A172 (cell line): ENCODE measurements at places on chromosomes 5 and 9.

DNA sequence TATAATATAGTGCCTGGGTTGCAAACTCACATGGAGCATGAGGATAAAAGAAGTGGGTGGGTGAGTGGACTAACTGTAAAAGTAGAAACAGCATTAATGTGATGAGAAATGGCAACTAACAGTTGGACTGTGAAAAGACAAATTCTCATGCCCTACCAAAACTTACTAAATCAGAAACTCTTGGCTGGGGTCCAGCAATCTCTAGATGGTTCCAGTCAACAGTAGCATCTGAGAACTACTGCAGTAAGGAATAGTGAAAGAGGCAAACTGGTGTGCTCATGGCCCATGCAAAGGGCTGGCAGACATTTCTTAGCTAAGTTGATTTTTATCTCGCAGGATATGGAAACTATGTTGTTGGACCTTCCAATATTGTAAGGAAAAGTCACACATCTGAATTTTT is 150.3 kb downstream of the PIK3R1 start:
- no peak for DNase-seq

- peak; percentile 79 for DNase-seq
These were observed 36.1 kb upstream of the OSMR start for GRCh38 chr5:38809388-38810359.

DNA sequence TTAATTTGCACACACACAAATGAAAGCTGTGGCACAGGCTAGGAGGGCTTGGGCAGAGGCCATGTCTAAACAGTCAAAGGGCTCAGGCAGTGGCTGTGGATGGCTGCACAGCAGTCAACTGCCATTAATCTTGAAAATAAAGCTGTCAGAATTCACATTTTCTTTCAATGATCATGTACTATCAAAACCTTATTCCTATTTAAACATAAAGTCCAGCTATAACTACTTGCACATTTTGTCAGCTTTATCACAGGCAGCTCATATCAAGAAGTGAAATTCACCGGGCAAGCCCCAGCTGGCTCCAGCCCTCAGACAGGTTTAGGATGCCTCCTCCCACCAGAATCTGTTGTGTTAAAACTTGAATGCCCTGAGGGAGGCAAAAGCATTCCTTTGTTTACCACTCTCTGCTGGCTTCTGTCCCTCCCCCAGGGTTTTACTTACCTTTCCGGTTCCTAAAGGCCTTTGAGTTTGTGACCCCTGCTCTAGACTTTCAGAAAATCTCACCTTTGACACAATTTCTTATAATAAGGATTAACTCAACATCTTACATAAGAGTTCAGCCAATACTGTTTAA is 54.9 kb upstream of the GRAMD2B start:
- DNase-seq: no peak

- DNase-seq: no peak
These were observed 63.9 kb downstream of the SAXO1 start for GRCh38 chr9:18969128-18969527.

DNA sequence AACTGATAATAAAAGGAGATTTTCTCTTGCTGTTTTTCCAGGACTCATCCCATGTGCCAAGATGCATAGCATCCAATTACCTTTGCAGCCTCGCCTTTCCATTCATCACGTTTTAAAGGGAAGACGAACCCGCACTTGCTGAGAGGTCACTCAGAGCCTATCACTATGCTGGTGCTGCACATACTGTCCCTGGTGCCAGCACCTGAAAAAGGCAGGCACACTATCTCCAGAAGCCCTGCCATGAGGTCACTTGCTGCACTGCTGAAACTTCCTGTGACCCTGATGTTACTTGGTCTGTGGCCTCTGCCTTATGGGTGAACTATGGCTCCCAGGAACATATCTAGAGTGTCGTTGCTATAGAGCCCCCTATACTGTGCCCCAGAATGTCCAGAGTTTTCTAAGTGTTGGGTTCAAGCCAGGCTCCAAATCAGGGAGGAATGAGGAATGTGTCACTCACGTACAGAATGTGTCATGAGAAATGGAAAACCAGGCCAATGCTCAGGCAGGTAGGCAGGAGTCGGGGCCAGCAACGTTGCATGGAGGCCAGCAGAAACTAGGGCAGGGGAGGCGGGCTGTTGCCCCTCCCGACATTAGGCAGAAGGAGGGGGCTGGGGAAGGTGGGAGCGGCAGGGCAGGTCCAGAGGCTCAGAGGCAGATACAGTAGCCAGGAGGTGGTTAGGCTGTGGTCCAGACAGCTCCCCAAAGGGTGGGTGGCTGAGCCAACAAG is 262.1 kb downstream of the CRB2 start:
- no peak for DNase-seq

DNA sequence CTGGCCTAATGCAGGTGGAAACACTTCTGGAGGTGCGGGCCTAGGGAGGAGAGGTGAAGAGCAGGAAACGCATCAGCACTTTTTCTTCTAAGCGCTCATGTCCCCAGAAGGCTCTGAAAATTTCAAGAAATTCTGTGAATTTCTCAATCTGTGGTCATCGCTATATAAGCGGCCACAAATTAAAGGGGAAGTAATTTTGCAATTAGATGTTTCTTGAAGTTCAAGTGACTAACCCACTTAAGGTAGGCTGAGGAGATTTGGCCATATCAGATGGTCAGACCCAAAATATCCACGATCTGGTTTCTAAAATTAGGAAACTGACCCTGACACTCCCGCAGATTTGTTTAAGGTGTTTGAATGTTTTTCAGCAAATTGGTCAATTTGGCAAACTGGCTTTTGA is 16.6 kb upstream of the HMGCR start:
- peak; percentile 56 for DNase-seq

DNA sequence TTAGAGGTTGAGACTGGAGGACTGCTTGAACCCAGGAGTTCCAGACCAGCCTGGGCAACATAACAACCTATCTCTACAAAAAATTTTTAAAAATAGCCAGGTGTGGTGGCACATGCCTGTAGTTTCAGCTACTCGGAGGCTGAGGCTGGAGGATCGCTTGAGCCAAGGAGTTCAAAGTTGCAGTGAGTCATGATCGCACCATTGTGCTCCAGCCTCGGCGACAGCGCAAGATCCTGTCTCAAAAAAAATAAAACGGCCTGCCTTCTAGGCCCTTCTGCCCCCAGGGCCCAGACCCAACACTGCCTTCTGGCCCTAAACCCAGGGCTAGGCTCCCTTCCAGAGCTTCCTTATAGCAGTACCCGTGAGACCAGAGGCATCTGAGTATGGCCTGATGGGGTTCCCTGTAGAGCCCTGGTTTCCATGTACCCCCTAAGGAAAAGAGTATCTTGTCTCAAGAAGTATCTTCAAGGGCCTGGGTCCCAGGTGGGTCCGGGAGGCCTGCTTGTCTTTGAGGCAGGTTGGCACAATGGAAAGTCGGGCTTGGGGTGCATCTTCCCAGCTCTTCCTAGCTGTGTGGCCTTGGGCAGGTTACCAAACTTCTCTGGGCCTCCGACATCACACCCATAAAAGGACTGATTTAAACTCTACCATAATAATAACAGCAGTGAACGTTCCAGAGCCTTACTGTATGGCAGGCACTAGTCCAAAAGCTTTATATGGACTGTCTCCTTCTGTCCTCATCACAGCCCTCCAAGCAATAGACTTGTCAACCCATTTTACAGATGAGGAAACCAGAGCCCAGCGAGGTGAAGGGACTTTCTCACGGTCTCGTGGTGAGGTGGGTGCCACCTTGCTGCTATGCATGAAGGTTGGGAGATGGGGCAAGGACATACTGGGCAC is 9.6 kb downstream of the LRRC8A start:
- no peak for DNase-seq

GRCh38 chr5:17163221-17163620 is 54.2 kb upstream of the BASP1 start:
- DNase-seq: no peak

DNA sequence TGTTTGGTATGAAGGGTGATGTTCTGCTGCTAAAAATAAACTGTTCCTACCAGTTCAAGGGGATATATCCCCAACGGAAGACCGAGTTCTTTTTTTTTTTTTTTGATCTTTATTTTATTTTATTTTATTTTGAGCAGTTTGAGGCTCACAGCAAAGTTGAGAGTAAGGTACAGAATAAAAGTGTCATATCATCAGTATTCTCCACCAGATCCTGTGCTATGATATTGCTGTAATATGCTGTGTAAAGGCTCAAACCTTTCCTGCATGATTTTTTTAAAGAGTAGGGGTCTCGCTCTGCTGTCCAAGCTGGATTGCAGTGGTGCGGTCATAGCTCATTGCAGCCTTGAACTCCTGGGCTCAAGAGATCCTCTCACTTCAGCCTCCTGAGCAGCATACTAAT is 34.8 kb upstream of the DHFR start:
- DNase-seq: no peak

DNA sequence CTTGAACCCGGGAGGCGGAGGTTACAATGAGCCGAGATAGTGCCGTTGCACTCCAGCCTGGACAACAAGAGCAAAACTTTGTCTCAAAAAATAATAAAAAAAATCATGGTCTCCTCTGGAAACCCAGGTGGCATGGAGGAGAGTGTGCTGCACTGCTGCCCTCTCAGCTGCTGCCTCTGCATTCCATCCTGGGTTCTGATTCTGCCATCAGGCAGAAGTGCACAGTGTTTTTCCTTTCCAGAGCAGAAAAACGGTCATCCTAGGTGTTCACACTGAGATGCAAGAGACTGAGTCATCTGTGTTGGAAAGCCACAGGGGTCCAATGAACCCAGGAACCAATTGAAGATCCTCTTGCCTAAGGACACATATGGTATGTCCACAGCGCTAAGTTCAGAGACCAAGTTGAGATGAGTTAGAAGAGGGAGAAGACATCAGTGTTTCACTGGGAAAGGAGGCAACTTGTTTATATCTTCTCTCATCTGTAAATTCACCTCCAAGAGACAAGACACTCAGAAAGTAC is 88.8 kb upstream of the DMRT1 start:
- peak; percentile 38 for DNase-seq

GRCh38 chr5:140391732-140392131 is 9.9 kb upstream of the ANKHD1 start:
- no peak for DNase-seq

DNA sequence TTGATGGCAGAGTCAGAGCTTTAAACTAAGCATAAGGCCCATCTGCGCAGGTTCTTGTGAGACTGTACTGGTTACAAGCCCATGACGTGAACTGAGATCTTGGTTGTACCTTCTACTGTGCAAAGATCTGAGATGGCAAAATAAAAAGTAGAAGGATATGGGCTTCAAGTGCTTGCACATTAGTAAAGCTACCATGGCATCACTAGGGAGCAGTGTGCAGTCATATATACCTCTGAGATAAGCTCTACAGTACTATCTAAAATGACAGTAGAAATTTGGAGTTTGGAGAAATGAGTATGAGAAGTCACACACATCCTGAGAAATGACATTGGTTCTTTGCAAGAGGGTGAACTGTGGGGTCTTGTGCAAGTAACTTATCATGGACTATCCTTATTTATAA is 408.2 kb upstream of the PRR16 start:
- DNase-seq: peak; percentile 43

DNA sequence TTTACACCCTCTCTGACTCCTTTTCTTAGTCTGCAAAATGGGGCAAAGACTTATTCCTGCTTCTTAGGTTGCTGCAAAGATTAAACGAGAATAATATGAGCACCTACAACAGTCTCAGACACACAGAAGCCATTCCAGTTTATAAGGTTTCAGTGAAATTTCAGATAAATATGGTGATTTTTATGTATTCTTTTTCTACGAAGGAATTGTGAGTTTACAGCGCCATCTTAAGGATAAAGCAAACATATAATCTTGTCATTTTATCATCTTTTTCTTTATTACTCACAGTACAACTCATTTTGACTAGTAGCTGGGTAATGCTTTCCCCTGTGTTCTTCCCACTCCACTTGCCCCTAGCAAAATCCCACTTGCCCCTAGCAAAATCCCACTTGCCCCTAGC is 29.2 kb upstream of the SMC5 start:
- peak; percentile 38 for DNase-seq

GRCh38 chr9:19160085-19160484 is 32.8 kb upstream of the PLIN2 start:
- DNase-seq: no peak

- DNase-seq: no peak
These were observed 1.4 kb downstream of the PRR16 start for GRCh38 chr5:120465436-120465961.

GRCh38 chr9:785997-786396 is 55.5 kb upstream of the DMRT1 start:
- DNase-seq: no peak

DNA sequence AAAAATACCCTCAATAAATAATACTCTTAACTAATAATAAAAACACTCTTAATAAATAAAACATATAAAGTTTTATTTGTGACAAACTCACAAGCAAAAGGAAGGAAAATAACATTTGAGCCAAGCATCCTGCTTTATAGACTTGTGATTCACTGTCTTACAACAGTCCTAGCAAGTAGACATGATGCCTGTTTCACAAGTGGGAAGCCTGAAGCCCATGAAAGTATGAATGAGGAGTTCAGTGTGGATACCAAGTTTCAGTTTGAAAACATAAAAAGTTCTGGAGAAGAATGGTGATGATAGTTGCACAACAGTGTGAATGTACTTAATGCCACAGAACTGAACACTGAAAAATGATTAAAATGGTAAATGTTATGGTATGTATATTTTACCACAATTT is 10.9 kb downstream of the HABP4 start:
- no peak for DNase-seq

DNA sequence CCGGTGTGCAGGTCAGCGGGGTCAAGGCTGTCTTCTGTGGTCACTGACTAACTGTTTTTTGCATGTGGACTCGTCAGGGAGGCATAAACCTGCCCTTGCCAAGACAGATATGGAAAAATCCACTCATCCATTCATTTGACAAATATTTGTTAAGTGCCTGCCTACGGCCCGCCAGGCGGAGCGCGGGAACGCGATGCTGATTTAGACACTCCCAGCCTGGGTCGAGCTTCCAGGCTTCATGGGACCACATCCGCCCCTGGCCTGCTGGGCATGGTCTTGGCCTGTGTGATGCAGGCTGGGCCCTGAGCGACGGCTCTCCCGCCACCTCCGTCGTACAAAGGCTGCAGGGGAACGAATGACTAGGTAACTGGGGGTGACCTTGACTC is 18.1 kb downstream of the MYMK start:
- DNase-seq: peak; percentile 98

- no peak for DNase-seq
These were observed 26.9 kb upstream of the FAM120AOS start for GRCh38 chr9:93480262-93480661.

DNA sequence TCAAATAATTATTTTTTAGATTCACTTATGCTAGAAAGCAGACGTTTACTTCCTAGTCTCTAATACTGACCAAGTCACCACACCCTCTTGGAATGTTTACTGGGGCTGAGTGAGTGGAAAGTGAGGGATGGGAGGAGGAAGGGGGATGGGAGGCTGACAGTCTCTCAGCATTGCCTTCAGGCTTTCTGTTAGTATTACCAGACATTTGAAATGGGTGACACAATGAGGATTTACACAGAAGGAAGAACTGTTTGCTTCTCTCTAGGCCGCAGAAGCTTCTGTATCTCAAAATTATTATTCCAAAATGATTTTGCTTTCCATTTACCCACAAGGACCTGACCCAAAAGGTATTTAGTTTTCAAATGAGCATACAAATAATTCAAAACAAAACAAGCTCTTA is 232.8 kb upstream of the ZNF608 start:
- DNase-seq: no peak
